ENCODE measurements at places on chromosomes 3 and 15.

GRCh38 chr3:118682921-118683320, 351.7 kb downstream of the IGSF11 start:
- DNase-seq, result no peak

DNA sequence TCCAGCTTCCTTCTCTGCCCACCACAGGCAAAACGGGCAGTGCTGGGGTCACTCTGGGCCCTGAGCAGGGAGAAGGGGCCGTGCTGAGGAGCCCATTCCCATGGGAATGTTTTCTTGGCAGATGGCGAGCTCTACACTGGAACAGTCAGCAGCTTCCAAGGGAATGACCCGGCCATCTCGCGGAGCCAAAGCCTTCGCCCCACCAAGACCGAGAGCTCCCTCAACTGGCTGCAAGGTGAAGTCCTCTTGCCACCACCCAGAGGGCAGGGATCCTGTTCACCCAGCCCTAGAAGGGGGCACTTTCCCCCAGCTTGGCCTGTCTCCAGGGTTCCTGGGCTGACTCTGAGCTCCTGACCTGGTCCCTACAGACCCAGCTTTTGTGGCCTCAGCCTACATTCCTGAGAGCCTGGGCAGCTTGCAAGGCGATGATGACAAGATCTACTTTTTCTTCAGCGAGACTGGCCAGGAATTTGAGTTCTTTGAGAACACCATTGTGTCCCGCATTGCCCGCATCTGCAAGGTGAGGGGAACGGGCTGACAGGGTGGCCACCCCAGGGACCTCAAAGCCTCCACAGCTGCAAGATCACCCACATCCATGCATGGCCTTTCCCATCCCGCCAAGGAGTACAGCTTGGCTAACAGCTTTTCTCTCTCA, 12.4 kb downstream of the CIB1 start:
- peak; percentile 59 for DNase-seq

DNA sequence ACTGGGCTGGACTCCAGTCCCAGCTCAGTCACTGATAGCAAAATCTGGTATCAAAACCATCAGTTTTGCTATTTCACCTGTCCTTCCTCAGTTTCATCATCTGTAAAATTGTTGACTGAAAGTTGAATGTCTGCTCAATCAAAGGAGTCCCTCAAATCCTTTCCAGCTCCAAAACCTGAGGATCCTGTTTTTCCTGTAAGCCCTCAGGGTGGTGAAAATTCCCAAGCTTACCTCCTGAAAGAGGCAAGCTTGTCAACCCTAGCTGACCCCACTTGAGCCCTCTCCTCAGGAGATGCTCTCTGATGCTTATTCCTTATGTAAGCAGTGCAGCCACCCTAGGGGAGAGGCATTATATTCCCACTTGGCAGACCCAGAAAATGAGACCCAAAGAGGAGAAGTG, 82.6 kb downstream of the HMG20A start:
- no peak for DNase-seq

DNA sequence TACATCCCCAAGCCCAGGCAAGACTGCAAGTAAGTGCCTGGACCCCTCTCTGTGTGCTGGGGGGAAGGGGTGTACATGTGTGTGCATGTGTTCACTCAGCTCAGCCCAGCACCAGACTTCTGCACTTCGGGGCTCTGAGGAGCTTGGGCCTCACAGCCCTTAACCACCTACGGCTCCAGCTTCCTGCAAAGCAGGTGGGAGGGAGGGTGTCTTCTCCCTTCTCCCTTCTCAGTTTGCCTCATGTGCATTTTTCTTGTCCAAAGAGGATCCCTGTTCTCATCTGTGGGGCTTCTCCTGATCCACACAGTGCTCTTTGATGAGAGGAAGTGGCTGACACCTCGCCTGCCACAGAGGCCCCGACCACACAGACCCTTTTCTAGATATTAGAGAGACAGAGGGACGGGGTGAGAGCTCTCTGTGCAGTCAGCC, 69.3 kb downstream of the MESD start:
- DNase-seq, result no peak

DNA sequence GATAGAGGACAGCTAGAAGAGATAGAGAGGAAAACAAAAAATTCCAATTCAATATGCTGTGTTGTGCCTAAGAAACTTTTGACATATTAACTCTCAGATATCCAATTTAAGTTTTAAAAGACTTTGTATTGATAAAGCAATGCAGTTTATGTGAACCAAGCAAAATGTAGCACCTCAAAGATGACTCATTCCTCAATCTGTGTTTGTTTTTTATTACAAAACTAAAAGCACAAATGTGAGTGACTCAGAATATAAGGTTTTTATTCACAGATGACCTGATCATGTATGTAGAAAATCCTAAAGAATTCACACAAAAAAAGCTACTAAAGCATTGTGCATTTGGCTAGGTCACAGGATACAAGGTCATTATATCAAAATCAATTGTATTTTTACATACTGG, 11.1 kb downstream of the HCLS1 start:
- DNase-seq, result no peak

- peak; percentile 43 for DNase-seq
Observed at GRCh38 chr3:27134171-27134796, 234.9 kb downstream of the NEK10 start.

GRCh38 chr3:31546162-31546561, 13.4 kb downstream of the STT3B start:
- DNase-seq, result no peak

DNA sequence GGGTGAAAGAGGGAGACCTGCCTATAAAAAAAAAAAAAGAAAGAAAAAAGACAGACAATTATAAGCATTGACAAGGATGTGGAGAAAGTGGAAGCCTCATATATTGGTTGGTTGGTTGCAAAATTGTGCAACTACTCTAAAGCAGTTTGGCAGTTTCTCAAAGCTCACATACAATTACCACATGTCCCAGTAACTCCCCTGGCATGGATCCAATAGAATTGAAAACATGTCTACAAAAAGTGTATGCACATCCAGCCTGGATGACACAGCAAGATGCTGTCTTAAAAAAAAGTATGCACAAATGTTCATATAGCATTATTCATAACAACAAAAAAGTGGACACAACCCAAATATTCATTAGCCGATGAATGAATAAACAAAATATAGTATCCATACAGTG, 19.5 kb downstream of the SETMAR start:
- DNase-seq, result no peak

- no peak for DNase-seq
Observed at GRCh38 chr3:66400411-66401156, 100.2 kb downstream of the LRIG1 start.

- DNase-seq, result no peak
Observed at GRCh38 chr3:111319598-111319997, 222.4 kb upstream of the CD96 start.

DNA sequence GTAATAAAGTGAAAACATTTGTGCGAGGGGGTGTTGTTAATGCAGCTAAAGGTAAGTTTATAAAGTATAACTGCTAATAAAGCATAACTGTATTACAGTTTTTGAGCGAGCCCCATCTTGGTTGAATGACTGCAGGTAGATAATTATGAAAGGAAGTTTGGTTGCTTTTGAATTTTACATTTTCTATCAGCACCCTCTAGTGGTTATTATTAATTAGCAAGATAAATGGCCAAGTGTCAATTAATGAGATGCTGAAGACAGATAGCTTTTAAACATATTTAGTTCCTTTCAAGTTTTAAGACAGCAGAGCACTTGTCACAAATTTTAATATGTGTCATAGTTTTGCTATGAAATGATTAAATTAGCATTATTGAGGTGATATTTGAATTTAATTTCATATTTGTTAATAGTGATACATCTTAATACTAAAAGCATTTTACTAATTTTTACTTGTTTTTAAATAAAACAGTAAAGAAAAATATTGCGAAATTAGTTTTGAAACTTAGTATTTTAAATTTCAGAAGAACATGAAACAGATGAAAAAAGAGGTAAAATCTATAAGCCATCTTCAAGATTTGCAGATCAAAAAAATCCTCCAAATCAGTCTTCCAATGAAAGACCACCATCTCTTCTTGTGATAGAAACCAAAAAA, 15.1 kb downstream of the U2SURP start:
- DNase-seq, result no peak

DNA sequence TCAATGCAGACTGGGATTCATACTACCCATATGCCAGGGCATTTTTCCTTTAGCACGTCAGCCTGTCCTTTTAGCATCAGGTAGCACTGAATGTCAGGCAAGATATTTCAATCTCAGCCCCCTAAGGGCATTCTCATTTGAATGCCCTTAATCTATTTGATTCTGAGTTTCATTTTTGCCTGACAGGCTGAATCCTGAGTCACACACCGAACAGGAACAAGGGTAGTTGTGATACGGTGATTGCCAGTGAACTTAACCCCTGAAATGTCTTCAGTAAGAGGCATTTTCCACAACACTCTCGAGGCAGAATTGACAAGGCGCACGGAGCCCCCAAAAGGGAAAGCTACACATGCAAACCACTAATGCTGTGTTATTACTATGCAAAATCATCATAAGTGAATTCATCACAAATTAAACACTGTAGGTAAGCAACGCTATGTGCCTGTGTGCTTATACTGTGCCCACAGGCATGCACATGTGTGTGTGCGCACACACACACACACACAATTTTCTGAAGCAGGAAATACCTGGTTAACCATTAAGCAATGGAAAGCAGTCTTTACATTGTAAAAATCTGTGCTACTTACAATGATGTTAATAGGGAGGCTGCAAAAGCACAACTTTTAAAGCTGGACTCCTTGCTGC, 130.4 kb downstream of the ZNF385D start:
- no peak for DNase-seq

GRCh38 chr3:150148227-150148626, 177.5 kb upstream of the PFN2 start:
- no peak for DNase-seq

DNA sequence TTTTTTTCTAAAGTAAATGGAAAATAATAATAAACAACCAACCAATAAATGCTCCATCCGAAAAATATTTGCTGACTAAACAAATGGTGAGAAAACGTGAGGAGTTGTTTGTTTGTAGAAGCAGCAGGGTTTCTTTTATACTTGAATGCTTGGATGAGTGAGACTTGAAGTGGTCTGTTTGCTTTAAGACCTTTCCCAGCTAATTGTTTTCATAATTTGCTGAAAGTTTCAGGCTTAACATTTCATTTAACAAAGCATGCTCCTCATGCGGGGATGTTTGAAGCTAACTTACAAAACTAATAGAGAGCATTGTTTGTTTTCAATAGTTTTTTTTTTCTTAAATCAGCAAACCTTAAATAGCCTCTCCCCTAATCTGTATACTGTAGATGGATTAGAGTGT, 484.6 kb downstream of the ROBO2 start:
- DNase-seq, result no peak

GRCh38 chr15:44188795-44189194, 6.3 kb downstream of the FRMD5 start:
- DNase-seq, result peak; percentile 91

DNA sequence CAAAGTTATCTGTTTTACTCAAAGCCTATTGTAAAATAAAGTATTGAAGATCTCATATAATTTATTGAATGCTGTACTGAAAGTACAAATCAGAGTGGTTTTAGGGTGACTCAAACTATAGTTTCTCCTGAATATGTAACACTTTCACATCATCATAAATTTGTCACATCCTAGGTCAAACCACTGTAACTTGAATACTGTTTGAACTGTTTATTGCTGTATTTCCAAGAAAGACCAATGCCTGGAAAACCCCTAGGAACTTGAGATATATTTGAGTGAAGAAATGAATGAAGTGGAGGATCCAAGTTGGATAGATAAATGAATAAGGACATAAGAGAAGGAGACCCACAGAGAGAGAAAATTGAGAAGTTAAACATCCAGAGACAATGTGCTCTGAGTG, 348.2 kb downstream of the GRM7 start:
- no peak for DNase-seq

- peak; percentile 9 for DNase-seq
Observed at GRCh38 chr15:55897560-55898336, 95.7 kb downstream of the NEDD4 start.

DNA sequence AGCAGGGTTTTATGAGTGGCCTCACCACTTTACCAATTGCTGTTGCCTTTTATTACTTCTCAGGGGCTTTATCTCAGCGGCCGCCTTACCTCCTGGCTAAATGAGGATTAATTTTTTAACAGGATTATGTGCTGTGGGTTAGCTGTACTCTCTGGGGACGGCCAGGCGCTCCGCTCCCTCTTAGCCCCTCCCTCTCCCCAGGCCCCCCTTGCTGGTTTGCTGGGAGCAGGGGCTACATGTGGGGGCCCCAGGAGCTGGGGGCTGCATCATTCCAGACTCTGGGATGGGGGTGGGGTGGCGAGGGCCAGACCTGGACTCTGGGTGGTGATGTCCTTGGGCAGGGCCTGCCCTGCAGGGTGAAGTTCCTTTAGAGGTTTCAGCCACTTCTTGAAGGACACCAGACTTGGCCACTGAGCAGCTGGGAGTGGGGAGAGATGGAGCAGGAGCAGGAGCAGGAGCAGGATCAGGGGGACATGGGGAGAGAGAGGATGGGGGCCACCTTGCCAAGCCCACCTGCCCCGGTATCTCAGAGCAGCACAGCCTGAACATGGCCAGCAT, 196.1 kb downstream of the GOLGA6L6 start:
- no peak for DNase-seq

DNA sequence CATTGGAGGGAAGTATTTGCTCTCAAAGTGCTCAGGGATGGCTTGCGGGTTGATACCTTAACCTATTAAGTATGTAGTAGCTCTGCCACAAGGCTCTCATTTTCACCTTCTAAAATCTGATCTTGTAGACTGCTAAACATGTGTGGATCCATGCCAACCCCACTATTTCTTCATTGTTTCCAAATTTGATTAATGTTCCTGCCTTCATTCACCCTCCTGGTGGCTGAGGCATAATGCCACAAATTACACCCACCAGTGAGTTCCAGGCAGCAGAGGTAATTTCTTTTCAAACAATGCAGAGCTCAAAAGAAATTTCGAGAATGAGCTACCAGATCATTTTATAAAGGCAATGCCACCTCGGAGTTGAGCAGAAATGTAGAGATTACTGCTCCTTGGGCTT, 71.0 kb downstream of the EDEM1 start:
- DNase-seq, result no peak

DNA sequence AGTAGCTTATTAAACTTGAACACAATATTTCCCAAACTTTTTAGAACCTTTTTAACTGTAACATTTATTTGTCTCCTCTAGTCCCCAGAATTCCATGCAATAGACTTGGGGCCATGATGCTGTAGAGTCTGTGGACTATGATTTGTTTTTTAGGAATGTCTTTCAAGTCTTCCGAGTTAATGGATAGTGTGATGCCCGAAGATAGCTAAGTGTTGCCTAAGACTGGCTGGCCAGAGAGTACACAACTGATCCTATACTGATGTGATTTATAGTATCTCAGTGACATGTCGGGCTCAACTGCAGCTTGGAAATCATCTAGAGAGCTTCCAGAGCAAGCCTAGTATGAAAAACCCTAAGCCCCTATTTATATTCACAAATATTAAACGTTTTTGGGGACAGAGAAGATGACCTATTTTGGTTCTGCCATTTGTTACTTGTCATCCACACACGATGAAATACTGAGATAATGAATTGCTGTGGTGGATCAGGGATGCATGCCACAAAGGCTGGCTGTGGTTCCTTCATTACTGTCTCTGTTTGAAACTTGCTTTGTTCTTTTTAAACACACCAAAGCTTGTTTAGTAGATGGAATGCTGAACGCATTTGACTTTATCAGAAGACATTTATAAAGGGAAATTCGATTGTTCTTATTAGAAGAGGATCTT, 507.4 kb downstream of the TAFA4 start:
- no peak for DNase-seq

GRCh38 chr15:45157974-45158373, 28.2 kb downstream of the DUOX1 start:
- peak; percentile 62 for DNase-seq

- no peak for DNase-seq
Observed at GRCh38 chr3:128348805-128349531, 117.7 kb downstream of the DNAJB8 start.

GRCh38 chr3:104911376-104911775, 455.3 kb upstream of the ALCAM start:
- no peak for DNase-seq
